CD4-positive, alpha-beta T cell treated with Interleukin-17A for 1 hour (primary cell): ENCODE measurements at places on chromosomes 6 and 20.

- DNase-seq: no peak
These were observed 208.4 kb downstream of the MANEA start for GRCh38 chr6:95785785-95786184.

GRCh38 chr20:32533732-32534131, 51.4 kb downstream of the NOL4L start:
- DNase-seq: no peak

GRCh38 chr20:11001764-11002540, 328.2 kb upstream of the JAG1 start:
- no peak for DNase-seq

GRCh38 chr20:47156301-47157137, 200.0 kb downstream of the ZMYND8 start:
- DNase-seq: no peak
